ENCODE measurements at places on chromosomes 5 and 9.

DNA sequence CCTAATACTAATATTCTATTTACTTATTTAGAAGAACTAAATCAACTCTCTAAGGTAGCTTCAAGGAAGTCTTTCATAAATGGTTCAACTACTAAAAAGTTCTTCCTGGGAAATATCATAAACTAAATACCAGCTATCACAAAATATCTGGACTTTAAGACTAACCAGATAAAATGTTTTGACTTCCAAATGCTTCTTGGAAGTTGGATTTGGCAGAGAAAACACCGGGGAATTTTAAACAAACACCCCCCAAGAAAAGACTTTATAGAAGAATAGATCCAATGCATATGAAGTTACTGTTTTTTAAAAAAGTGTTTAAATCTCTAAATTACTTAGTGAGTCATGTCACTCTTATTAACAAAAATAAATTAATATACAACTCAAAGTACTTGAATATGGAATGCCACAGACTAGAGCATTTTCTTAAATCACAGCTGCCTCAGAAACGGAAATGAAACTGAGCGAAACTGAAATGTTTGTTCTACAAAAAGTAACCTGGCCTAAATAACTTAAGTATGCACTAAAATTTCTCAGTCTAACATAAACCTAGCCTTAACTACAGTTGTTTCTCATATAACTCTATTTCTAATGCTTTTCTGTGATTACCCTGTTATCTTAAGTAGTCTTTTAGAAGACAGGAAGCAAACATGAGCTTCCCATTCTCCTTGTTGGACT lies 6.8 kb downstream of the ABCA1 start:
- DNase-seq = no peak

DNA sequence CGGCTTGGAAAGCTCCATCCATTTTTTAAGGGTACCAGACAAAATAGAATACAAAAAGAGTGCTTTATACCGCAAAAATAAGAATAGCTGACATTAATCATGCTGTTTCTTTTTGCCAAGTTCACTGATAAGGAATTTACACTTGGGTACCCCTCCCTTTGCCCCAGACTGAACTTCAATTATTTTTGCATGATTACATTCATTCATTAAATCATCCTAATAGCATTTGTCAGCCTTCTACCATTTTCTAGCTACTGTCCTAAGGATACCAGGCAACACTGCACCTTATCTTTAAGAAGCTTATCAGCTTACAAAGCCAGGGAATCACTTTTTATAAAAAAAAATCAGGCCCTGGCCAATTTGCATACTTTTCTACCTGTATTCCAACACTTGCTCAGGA lies 48.4 kb downstream of the YIPF5 start:
- no peak for DNase-seq

- no peak for DNase-seq
Measured at GRCh38 chr9:127724012-127724411, 8.1 kb downstream of the TTC16 start.

- no peak for DNase-seq
Measured at GRCh38 chr5:139486201-139486600, 3.6 kb upstream of the STING1 start.

GRCh38 chr9:106972082-106972481 lies 109.1 kb downstream of the ZNF462 start:
- DNase-seq = no peak

- no peak for DNase-seq
Measured at GRCh38 chr9:130049431-130050210, 4.1 kb upstream of the GPR107 start.

DNA sequence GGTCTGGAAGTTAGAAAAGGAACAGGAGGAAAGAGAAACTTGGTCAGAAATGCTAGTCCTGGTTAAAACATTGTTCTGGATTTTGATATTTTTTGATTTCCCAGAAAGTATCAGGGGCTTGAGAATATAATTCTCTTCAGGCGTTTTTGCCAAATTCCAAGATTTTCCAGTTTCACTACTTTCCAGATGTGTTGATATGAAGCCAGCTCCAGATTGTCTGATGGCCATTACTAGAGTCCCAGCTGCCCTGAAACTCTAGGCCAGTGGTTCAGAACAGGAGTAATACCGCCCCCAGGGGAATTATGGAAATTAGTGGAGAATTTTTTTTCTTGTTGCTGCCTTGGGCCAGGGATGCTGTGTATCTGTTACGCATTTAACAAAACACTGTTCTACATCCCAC lies 88.6 kb downstream of the KCNN2 start:
- DNase-seq = no peak

- no peak for DNase-seq
Measured at GRCh38 chr5:6387970-6388369, 9.6 kb upstream of the MED10 start.

GRCh38 chr9:101840694-101841188 lies 102.3 kb upstream of the GRIN3A start:
- no peak for DNase-seq

- no peak for DNase-seq
Measured at GRCh38 chr5:52661903-52662595, 125.7 kb upstream of the ITGA1 start.

DNA sequence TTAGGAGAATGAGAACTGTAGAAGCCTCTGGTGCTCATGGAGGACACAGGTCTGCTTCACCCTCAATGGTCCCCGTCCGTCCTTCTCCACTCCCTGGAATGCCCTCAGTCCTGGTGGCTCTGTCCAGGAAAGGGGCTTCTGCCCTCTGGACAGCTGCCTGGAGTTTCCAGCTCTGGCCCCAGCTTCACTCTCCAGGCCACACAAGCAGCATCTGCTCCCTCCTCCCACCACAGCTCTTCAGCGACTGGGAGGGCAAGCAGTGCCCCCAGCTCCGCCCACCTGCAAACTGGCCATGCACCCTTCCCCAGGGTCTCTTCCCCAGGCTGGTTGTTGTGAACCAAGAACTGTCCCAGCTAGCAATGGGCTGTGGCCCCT lies 4.7 kb downstream of the SARDH start:
- no peak for DNase-seq

DNA sequence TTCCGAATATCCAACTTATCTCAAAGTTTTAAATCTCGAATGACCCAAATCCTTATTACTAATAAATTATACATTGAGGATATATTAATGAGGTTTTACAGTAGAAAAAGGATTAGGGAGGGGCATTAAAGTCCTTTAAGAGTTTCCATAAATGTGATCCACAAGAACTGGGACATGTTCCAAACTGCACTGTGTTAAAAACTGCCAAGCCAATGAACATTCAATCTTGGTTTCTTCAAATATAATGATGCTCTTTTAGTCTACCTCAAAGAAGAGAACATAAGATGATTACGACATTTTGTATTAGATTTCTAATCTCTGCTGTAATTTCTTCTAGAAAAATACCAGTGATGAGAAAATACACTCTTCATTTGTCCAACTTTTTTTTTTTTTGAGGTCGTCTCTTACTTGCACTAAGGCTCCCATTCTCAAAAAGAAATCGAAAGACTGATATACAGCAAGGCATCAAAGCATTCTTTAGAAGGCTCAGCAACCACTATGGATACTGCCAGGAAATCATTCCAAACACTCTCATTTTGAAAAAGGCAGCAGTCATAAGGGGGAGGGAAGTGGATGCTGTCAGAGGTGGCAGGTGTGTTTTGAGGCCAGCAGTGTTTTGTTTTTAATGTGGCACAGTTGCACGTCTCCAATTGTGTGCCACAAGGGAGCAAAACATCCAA lies 1.7 kb downstream of the PTAR1 start:
- DNase-seq = no peak

DNA sequence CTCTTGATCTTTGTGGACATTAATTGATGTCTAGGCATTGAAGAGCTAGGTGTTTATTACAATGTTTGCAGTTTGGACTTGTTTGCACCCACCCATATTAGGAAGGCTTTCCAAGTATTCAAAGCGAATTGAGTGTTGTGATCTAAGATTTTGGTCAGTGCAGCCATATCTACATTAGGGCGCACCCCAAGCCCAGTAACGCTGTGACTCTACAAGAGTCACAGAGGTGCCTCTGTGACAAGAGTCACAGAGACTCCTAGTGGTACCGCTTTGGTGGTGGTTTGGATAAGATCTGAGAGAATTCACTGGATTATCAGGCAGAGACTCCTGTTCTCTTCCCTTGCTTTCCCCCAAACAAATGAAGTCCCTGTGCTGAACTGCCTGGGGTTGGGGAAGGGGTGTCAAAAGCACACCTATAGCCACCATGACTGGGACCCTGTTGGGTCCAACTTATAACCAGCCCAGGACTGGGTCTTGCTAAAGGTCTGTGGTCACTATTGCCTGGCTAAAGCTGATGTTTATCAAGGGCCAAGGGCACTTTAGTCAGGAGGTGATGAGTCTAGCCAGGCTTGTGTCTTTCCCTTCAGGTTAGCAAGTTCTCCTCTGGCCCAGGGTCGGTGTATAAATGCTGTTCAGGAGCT lies 114.1 kb upstream of the RIOK2 start:
- peak; percentile 10 for DNase-seq

DNA sequence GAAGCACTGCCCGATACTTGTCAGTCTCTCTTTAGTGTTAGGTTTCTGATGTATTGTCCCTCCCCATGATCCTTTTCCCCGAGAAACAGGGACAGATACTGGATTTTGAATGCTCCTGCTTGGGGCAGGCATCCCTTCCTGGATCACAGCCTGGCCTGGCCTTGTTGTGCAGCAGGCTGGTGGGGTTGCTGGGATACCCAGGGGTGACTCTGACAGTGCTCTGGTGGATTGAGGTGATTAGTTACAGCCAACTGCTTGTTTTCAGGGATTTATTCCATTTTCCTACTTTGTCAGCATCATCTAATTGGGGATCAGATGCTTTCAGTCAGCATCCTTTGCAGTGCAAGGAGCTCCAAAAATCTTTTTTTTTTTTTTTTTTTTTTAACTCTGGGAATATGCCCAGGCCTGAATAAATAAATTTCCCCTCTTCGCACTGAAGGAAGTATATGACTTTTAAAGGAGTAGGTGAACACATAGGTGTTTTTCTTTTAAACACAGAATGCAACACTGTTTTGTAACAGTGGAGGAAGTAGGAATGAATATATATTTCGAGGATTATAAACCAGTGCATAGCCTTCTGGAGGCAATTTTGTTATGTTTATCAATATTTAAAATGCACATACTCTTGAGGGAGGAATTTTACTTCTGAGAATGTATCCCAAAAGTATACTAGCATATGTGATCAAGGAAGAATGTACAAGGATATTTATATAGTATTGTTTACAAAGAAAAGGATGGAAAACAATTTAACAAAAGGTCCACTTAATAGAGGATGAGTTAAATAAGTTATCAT lies 127.3 kb upstream of the ELL2 start:
- DNase-seq = no peak

DNA sequence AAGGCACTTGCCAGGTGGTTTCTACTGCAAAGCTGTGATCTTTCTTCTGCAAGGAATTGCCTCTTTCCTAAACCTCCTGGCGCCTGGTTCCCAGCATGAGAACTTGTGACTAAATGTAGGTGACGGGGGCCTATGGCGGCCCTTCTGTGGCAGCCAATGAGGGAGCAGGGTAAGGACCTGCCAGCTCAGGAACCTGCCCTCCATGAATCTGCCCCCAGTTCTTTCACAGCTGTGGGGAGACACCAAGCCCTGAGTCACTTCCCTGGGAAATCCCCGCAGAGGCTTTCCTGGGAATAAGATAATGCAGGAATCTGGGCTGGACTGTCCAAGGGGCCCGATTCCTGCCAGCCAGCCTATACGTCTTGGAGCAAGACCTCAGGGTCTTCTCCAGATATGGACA lies 56.7 kb upstream of the CTNNA1 start:
- DNase-seq = no peak

GRCh38 chr9:33799928-33800704 lies 4.8 kb downstream of the PRSS3 start:
- DNase-seq = no peak

DNA sequence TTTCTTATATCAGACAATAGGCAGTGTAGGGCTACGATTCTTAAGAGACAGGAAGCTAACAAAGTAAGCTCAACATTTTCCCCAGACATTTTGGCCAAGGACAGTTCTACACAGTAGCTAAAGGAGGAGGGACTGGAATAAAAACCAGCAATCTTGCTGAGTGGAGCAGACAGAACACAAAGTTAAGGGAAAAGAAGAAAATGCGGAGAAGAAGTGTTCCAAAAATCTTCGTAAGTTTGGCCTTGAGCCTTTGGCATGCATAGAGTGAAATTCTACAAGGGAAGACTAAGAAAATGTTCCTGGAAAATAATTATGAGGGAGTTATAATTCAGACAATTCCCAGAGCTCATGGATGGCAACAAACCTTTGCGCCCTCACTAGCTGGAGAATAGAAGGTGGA lies 748.0 kb upstream of the CTNND2 start:
- no peak for DNase-seq

- DNase-seq = no peak
Measured at GRCh38 chr5:95027151-95027721, 257.7 kb downstream of the MCTP1 start.

GRCh38 chr5:123756318-123756665 lies 244.3 kb downstream of the CSNK1G3 start:
- DNase-seq = no peak

DNA sequence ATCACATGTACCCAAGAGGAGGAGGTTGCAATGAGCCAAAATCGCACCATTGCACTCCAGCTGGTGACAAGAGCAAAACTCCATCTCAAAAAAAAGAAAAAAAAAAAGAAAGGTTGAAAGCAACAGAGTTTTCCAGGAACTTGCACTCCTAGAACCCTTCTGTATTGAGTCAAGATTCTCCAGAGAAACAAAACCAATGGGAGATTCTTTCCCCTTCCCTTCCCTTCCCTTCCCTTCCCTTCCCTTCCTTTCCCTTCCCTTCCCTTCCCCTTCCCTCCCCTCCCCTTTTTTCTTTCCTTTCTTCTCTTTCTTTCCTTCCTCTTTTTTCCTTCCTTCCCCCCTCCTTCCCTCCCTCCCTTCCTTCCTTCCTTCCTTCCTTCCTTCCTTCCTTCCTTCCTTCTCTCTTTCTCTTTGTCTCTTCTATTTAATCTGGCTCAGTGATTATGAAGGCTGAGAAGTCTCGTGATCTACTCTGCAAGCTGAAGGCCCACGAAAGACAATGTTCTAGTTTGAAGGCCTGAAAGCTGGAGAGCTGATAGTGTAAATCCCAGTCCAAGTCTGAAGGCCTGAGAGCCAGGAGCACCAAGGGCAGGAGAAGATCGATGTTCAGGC lies 59.6 kb upstream of the CNTLN start:
- no peak for DNase-seq

GRCh38 chr9:79613145-79613544 lies 41.4 kb downstream of the TLE4 start:
- DNase-seq = no peak

GRCh38 chr5:158051036-158051435 lies 192.1 kb upstream of the CLINT1 start:
- DNase-seq = no peak

- no peak for DNase-seq
Measured at GRCh38 chr5:112689155-112689909, 48.4 kb upstream of the APC start.

DNA sequence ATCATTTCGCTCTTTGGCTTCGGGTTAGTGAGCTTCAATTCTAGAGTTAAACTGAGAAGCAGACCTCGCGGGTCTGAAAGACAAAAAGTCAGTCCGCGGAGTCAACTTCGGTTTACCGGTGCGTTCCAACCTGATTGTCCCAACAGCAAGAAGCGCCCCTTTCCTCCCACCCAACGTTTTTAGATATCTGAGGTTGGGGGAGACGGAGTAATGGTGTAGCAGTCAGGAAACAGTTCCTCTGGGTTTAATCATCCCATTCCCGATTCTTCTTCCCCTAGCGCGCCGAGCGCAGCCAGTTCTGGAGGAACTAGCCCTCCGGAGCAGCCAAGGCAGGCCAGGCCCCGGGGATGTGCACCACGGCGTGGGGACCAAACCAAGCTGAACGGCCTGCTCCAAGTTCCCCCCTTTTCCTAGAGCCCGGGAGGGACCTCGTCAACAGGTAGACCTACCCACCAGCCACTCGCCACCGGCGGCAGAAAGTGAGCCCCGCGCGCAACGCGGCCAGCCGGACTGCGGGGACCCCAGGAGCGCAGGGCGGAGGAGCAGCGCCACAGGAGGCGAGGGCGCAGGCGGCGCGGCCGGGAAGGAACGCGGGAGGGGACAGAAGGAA lies 622 bp upstream of the ISL1 start:
- DNase-seq = no peak

Data from D721Med (cell line).